Nucleus accumbens (tissue), 56 donors: ENCODE measurements at places on chromosomes 2 and 18.

- no peak for DNase-seq
Measured at GRCh38 chr18:10514082-10514481, 11.7 kb upstream of the NAPG start.

- DNase-seq: peak; percentile 44
Measured at GRCh38 chr2:219446101-219446504, 11.5 kb downstream of the SPEG start.

DNA sequence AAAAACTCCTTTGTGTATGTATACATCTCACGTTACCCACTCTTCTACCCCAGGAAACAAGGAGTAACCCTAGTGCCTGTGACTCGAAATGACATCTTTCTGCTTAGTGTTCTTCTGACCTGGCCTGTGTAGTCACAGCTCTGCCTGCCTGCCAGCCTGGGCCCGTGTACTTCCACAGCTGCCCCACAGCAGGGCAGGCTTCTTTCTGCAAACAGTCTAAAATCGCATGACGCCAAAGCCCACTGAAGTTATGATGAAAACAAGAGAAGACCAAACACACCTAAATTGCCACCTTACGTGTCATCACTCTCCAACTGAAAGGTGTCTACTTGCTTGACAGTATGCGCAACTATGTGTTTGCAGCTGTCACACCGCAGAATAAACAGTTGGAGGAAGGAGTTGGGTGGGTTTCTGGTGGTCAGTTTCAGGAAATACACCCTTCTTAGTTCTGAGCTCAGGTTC is 1.5 kb downstream of the GAREM1 start:
- DNase-seq: peak; percentile 35

DNA sequence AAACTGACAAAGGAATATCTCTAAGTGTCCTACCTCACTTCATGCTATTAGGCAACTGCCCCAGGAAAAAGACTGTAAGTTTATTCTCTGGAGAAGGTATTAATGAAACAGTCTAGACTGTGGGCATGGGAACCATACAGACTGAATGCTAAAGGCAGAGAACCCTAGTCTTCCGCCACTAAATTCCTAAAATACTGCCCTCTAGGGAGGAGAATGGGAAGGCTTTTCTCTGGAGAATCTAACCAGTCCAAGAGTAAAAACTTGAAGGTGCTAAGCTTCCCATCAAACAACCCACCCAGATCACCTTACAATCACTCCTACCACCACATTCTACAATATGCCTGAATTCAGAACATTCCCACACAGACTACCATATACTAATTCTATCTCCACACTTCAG is 3.4 kb downstream of the SRBD1 start:
- no peak for DNase-seq

DNA sequence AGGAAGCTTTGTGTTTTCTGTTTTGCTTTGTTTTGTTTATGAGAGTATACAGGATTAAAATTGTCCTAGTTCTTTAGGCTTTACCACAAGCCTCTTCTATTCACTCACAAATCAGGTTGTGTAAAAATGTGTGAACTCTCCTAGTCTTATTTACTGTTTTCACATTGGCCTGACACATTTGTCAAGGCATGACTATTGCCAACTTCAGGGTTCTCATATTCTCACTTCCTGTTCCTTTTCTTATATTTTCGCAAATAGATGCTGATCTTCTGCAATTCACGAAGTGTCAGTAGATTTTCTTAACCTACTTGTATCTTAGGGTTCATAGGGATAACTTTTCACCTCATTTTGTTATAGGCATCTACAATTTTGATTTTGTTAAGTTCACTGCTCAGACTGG is 67.1 kb downstream of the CCDC102B start:
- no peak for DNase-seq

DNA sequence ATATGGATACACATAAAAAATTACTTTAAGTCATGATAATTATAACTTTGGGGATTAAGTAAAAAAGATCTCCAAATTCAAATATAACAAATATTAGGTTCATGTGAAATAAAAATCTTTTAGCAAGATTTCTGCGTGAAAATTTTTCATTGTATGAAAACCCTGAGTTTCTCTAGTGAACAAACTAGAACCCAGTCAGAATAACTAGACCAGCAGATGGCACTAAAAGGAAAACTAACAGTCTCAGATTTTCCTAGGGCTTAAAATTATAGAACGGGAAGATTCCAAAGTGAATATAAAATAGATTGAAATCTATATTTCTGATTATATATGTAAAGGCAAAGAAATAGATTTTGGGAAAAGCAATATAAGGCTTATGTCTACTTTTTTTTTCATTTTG is 43.3 kb downstream of the TMEM200C start:
- no peak for DNase-seq

DNA sequence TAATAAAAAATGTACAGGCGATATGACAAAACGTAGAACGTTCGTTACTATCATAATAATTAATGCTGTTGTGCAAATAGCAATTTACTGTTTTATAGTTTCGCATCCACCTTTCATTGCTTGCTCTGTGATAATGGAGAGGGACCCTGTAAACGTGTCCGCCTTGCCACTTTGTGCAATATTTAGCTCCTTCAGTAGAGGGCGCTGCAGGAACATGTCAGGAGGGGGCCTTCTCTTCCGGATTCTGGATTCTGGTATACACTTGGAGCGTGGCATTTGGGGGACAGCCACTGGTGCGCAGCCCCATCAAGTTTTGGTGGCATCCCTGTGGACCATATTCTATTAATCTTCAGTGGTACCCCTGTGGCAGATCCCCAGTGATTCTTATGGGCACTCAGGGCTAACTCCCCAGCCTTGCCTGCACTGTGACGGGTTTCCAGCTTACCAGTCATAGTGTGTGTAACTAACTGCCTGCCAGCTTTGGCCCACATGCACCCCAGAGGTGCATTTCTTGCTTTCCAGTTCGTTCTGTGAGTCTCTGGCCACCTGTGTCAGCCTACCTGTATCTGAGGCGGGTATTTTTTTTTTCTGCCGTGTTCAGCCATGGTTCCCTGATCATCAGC is 140.3 kb downstream of the CYRIA start:
- DNase-seq: no peak

GRCh38 chr2:56444339-56444738 is 260.5 kb downstream of the CCDC85A start:
- no peak for DNase-seq

DNA sequence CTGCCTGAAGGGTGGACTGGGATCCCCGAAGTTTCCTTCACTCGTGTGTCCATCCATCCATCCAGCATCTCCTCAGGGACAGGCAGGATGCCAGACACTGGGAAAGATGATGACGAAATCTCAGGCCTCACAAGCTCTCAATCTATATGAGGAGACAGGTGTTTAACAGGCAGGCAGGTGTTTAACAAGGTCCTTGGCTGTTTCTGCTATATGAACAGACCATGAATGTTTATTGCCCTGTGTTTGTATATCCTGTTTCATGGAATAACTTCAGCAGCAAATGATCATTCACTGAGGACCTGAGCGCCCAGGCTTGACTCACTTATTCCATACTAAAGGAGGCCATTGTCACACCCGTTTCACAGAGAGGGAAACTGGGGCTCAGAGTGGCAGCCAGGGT is 685.8 kb upstream of the HS6ST1 start:
- DNase-seq: no peak

DNA sequence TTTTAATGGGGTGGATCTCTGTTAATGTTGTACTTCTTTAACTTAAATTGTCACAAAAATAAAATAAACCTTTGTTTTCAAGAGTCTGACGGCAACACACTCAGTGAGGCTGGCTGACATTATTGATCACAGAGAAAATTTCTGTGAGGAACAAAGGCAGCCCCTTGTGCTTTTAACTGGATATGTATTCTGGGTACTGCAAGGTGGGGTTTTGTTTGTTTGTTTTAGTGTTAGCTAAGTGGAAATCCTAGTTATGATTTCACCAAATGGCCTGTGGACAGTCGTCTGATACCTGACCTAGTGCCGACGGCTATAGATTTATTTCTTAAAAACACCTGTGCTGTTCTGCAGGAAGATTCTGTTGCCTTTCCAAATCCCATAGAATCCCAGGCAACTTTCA is 1329.5 kb upstream of the ZEB2 start:
- no peak for DNase-seq

GRCh38 chr2:98759827-98760625 is 29.1 kb upstream of the MGAT4A start:
- DNase-seq: no peak

DNA sequence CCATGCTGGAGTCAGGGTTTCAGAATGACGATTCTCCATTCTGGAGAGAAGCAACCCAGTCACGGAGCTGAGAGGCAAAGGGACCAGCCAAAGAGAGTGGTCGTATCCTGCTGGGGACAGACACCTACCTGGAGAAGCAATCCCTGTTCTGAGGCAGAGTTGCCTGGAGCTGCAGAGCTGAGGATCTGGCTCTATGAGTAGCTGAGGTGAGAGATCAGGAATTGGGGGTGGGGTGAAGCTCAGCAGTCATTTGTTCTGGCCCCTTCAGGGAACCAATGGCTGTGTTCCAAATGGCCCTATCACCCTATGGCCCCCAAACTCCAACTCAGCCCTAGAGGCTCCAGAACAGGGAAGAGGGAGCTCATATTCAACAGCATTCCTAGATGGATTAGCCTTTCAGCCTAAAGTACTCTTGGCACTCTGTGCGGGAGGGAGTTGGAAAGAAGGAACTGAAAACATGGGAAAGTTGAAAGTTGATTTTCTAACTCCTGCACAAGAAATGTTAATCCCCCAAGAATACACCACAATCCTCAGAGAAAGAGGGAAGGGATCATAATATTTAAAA is 3.3 kb upstream of the ATRAID start:
- DNase-seq: no peak

GRCh38 chr2:179850188-179850587 is 11.2 kb downstream of the ZNF385B start:
- DNase-seq: no peak

- no peak for DNase-seq
Measured at GRCh38 chr2:236612737-236613136, 43.1 kb downstream of the ACKR3 start.

DNA sequence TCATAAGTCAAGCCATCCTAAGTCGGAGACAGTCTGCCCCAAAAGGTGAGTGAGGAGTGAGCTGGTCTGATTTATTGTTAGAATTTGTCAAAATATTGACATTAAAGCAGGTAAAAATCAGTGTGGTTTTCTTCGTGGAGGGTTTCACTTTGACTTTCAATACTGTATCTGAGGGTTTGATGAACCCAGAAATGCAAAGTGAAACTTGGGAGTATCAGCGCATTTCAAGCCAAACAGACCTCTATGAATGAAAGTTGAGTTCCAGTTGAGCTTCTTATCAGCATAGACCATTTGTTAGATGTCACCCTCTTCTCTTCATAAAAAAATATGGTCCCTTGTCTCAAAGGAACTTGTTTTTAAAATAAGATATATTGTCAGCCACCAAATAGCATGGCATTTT is 21.7 kb upstream of the CXCR4 start:
- no peak for DNase-seq

- no peak for DNase-seq
Measured at GRCh38 chr2:162372818-162373217, 28.9 kb downstream of the GCA start.

- no peak for DNase-seq
Measured at GRCh38 chr18:57131101-57131500, 15.8 kb upstream of the BOD1L2 start.

DNA sequence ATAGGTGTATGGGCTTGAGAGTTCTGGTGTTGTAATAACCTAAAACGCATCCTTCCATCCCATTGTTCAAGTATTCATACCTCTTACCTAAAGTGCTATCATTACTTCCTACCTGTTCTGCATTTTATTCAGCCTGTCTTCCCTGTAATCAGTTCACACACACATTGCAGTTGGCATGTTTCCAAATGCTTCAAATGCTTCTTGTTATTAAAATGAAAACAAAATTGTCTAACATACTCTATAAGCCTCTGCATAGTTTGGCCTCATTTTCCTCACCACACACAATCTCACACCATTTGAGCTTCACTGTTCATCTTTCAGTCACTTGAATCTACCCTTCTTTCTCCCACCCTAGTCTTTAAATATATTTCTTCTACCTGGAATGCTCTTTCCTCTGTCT is 1178.2 kb upstream of the NRXN1 start:
- DNase-seq: no peak

GRCh38 chr18:13989199-13989598 is 73.9 kb upstream of the MC2R start:
- DNase-seq: no peak

- no peak for DNase-seq
Measured at GRCh38 chr2:148725564-148725963, 81.0 kb downstream of the EPC2 start.

DNA sequence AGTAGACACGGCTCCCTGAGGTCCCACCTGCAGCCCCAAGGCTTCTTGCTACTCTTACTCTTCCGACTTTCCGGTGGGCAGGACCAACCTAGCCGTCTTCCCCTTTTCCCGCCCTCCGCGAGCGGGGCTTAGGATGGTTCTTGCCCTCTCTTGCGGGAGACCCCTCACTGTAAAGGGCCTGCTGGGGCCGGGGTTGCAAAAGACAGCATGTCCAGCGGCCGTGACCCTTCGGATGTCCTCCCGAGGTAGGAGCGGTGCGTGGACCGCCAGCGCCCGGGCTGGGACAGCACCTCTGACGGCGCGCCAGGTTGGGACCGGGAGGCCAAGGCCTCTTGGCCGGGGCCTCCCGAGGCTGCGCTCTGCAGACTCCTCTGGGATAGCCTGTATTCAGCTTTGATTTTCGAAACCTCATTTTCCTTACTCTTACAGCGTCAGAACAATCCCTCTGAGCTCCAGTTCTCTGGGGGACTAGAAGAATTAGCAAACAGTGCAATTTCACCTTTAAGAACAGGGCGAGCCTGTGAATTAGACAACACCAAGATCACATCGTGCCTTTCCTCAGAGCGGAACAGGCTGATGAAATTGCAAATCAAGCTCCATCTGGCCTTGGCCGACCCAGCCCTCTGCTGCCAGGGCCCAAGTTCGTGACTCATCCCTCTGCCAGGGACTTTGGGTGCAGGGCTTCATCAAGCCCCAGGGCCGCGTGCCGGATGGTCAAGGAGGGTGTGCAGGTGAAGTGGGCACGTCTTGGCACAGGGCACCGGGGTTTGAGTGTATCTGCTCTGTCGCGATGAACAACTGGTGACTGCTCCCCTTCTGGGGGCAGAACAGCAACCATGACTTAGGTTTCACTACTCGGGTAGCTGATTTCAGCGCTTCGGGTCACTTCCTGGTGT is 777 bp downstream of the MOCOS start:
- DNase-seq: no peak

GRCh38 chr18:33900638-33901037 is 322.6 kb downstream of the ASXL3 start:
- no peak for DNase-seq

DNA sequence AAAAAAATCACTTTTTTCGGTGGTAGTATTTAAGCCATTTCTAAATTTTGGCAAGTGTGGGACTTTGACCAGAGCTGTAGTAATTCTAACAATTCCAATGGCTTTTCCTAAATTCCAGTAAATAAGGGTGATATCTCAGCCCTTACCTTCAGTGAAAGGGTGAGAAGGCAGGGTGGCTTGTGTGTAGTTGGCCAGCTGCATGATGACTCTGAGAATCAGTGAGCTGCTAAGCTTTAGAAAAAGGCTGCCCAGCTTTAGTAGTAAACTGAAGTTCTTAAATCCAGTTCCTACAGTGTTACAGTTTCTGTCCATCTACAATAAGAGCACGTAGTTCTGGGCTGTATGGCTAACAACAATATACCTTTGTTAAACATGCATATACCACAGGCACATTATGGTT is 42.0 kb downstream of the OXER1 start:
- DNase-seq: no peak

- no peak for DNase-seq
Measured at GRCh38 chr2:189628817-189629530, 32.3 kb upstream of the ASNSD1 start.
